Foreskin keratinocyte (primary cell): ENCODE measurements at places on chromosomes 12 and 14. TPM values are rescaled to one million over a fixed set of nuclear protein-coding genes. Genes with fewer than 3 reads are reported as not detected.

DNA sequence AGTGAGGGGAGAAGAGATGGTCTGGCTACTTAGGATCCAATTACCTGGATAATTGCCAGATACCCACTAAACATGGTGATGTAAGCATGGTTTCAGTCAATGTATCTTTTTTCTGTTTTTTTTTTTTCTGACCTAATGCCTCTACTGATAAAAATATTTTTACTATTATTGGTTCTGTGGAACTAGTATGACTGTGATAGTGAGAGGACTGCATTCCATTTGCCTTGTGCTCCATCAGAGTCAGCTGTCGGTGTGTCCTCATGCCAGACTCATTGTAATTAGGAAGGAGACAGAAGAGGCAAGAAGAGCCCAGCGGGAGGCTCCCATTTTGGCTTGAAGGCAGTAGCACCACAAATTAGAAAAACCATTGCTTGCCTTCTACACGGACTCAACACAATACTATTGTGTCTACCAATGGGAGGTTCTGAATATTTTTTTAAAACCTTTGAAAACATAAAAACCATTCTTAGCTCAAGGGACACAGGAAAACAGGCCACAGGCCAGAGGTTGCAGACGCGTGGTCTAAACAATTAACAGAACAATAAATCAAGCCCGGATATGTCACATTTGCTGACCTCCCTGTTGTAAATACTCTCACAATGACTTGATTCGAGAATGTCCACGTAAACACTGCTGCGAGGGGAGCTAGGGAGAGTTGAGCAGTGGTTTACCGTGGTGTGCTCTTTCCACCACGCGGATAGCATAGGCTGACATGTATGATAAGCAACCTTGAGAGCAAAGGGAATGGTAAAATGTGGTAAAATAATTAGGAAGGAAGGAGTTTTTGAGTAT lies 13.5 kb upstream of the DCP1B start:
- no peak for DNase-seq

DNA sequence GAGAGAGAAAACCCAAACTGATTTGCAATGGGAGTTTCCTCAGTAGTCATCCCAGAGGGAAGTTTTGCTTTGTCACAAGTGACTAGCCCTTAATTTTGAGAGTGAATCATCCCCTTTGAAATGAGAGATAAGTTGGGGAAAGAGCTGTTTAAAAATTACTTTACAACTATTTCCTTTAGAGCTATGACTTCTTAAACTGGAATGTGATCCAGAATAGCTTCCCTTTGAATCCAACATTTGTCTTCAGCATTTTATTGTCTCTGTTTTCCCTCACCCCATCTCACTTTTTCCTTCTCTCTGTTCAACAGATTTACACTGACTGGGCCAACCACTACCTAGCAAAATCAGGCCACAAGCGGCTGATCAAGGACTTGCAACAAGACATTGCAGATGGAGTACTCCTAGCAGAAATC lies 109.3 kb downstream of the NAV3 start:
- DNase-seq, result peak; percentile 92

DNA sequence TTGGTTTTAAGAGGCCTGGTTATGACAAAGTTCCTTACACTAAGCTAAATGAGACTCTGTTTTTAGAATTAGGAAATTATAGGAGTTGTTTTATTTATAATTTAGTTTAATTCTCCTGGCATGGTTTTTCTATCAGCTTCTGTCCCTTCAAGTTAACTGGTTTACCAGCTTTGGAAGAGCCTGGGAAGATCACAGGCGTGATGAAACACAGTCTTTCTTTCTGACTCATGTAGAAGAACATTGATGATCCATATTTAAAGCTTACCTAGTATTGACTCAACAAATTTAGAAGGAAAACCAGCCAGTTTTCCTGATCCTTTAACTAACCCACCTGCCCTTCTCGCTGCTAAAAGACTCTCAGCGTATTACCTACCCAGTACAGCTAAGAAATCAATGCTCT lies 155.2 kb downstream of the TGFB3 start:
- DNase-seq, result peak; percentile 73

DNA sequence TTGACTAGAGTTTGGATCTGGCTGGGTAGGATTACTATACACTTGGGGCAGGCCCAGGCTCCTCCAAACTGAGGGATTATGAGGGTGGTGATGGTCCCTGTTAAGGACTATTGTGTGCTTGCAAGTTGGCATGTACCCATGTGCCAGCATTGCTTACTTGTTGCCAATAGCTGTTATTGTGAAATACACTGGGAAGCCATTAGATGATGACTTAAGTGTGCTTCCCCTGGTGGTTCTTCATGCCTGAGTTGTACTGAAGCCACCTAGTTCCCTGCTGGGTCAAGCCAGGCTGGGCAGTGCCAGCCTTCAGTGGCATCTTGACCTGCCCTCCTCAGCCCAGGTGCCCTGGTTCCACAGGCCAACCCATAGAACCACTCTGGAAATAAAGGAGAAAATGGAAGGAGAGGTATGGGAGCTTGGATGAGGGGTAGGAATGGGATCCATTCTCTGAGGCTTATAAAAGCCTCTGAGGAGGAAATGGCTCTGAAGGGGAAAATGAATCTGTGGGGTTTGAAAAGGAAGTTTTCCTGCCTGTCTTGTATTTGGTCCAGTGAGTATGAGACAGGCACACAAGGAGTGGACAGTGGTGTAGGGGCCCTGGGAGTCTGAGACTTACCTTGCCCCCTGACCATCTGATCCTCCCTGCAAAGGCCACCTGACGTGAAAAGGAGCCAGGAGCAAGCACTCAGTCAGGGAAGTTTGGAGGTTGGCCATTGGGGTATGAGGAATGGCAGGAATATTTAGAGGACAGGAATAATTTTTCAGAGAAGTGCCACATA lies 724 bp downstream of the LTB4R start:
- no peak for DNase-seq

GRCh38 chr14:93941293-93941910 lies 14.3 kb downstream of the FAM181A start:
- DNase-seq, result peak; percentile 86

- DNase-seq, result no peak
Measured at GRCh38 chr14:104817930-104818713, 17.2 kb downstream of the ZBTB42 start.

- no peak for DNase-seq
Measured at GRCh38 chr12:93676408-93677194, 574 bp upstream of the CRADD start.

- no peak for DNase-seq
Measured at GRCh38 chr12:5593086-5593485, 161.2 kb downstream of the NTF3 start.

DNA sequence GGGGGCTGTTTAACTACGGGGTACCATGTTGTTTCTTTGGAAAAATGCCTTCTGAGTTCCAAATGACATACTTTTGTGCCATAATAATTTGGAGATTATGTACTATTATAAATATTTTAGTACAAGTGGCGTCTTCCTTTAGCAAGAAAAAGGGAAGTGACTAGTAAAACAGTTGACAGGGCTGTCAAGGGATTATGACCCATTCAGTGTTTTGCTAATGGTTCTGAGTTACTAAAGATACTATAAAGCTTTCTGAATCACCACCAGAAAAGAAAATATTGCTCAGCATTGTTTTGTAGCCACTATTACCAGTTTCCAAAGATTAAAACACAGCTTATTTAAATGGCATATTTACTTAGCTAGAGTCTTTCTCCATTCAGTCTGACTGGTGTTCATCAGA lies 334.9 kb downstream of the SNAPC1 start:
- no peak for DNase-seq

DNA sequence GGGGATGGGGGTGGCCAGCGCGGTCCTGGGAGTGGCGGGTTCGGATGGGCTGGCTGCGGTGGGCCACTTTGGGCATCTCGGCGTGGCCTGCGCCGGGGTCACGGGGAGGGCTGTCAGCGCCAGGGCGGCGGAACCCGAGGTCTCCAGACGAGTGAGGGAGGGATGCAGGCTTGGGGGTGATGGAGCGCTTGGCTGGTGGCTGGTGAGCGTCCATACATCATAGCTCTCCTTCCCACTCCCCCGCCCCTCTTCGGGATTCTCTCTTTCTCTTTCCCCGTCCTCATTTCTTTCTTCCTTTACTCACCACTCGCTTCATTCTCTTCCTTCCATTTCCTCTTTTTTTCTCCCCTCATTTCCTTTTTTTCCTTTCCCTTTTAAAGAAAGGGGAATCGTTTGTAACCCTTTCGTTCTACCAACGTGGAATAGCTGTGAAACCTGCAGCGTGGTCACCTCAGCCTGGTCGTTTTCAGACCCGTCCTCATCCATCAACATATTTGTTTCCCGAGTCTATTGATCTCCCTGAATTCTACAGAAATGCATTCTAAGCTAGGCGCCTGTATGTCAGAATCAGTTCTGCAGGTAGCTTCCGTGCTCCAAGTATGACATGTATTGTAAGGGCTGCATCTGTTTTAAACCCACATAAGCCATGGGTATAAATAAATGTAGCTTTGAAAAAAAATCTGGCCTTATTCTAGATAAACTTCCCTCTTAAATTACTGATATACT lies 260.3 kb upstream of the E2F7 start:
- no peak for DNase-seq

DNA sequence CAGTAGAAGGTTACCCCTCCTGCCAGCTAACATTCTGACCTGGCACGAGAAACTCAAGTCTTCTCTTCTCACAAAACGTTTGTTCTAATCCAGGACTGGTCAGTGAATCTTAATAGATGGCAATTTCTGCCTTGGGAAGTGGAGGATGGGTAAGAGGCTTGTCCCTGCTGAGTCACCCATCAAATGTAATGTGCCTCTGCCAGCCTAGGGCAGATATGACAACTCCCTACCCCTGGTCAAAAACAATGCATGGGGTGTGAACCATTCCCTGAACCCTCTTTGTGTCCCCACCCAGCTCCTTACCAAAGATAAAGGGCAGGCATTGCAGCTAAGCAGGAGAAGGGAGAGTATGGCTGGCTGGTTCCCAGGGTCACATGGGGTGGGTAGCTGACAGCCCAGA lies 1052.9 kb downstream of the GALC start:
- no peak for DNase-seq

- no peak for DNase-seq
Measured at GRCh38 chr12:131672311-131672940, 38.5 kb upstream of the SFSWAP start.

DNA sequence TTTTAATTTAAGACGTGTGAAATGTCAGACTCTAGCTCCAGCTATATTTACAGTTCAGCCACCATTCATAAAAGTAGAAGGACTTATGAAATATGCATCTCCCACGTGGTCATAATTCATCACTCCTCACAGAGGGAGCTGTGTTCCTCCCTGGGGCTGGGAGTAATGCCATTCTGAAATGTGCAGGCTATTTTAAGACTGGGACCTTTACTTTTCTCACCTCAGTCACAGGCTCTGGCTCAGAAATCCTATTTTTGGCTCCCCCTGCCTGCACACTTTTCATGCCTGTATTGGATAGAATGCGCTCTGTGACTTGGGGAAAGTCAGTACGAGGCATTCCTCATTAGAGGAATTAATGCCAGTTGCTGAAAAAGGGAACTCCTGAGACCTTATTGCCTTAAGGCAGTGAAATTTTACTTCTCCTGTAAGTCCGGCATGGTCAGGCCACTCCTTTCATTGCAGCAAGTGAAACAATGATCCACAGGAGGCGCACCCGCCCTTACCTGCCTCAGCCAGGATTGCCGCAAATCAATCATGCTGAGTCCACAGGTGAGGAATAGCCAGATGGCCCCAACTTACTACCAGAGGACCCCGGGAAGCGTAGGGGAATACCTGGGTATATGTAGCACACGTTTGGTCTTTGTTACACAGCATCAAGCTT lies 1133.2 kb upstream of the TMEM132C start:
- no peak for DNase-seq

DNA sequence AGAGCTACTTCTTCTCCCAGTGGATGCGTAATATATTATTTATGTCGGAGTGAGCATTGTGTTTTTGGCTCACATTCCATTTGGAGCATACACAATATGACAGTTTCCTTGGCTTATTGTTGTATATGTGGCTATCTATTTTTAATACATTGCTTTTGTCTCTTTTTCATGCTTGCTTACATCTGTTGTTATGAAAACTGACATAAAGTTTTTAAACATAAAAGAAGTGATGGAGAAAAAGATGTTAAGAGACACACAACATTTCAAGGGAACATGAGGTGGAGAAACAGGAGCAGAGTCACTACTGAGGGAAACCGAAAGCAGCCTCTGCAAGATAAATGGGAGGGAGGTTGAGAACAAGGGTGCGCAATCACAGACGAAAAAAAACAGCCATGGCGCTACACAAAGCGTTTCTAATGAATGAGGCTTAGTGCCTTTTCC lies 228.4 kb upstream of the NPAS3 start:
- DNase-seq, result no peak

HOTAIR gene
- 6.9 and 11.3 TPM in 2 replicates for total RNA-seq

TAS2R8 gene
- total RNA-seq, result not detected in 2 replicates

CRACR2A gene
- total RNA-seq, result 1.4 and 2.2 TPM in 2 replicates

ARID2 gene
- total RNA-seq, result 18.4 and 18.5 TPM in 2 replicates

ACVRL1 gene
- total RNA-seq, result not detected in 2 replicates

CCDC85C gene
- 51.9 and 65.2 TPM in 2 replicates for total RNA-seq
